ENCODE measurements at places on chromosomes 3 and 15.

GRCh38 chr15:88989578-88989977, 76.4 kb upstream of the MFGE8 start:
- no peak for DNase-seq

DNA sequence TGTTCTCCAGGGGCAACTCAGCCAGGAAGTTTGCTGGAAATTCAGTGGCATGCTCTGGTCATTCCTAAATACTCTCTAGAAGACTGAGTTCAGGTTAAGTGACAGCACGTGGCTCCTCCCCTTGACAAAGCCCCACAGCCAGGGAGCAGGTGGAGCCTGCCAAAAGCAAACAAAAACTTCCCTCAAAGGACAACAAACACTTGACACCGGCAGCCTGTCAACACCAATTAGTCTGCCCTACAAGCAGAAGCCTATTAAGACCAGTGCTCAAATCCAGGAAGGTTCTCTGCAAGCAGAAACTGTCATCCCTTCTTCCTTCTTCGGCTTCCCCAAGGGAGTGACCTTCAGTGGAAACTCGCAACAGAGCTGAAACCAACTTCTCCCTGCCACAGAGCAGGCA, 5.0 kb downstream of the MEX3B start:
- no peak for DNase-seq

DNA sequence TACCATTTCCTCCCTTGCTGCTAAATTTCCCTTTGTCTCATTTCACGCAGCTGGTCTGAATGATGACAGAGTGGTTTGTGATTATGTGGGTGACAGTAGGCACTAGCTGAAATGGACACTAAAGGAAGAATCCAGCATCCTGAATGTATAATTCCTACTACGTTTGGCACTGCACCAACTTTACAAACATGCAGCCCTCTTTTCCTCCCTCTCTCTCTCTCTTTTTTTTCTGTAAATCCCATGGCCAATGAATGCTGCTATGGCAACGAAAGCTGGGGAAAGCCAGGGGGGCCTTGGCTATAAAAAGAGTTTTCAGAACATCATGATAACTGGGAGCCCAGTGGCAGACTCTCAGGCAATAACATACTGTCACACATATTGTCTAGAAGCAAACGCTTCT, 367.2 kb upstream of the AGTR1 start:
- no peak for DNase-seq

DNA sequence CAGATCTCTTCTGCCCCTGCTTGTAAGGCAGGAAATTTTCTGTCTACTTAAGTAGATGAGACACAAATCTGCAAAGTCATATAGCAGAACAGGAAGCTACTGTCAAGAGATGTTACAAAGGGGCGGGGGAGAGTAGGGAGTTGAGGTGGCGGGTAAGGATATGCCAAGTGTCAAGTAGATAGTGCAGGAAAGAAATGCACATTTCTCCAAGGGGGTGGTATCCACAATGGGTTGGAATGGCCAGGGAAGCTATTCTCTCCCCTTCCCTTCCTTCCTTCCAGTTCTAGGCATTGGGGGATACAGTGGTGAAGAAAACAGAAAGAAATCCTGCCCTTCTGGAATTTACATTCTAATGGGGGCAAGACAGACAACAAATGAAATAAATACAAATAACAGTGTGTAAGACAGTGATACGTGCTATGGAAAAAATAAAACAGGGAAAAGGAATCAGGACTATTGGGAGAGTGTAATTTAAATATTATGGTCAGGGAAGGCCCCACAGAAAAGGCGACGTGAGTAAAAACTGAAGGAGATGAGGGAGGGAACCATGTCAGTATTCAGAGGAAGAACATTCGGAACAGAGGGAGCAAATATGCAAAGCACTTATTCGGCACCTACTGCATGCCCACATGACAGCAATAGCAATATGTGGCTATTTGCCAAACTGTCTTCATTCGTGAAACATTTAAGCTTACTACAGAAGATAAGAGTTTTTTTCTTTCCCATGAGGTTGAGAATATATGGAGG, 42.8 kb upstream of the RNU6-1 start:
- DNase-seq: no peak

DNA sequence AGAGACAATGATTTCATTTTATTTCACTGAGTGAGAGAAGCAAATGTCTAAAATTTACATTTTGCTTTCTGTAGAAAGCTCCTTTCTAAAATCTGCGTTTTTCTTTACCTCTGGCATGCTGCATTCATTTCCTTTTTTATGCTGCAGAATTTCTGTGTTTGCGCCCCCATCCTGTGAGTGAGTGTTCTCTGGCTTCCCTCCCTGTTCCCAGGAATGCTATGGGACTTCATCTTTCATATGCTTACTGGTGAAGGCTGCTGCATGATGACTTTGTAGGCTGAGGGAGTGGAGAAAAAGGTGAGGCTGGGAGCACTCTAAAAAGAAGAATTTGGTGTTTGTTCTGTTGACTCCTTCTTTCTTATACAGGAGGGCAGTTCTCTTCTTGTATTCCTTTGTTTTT, 7.7 kb upstream of the TMC3 start:
- DNase-seq: no peak

DNA sequence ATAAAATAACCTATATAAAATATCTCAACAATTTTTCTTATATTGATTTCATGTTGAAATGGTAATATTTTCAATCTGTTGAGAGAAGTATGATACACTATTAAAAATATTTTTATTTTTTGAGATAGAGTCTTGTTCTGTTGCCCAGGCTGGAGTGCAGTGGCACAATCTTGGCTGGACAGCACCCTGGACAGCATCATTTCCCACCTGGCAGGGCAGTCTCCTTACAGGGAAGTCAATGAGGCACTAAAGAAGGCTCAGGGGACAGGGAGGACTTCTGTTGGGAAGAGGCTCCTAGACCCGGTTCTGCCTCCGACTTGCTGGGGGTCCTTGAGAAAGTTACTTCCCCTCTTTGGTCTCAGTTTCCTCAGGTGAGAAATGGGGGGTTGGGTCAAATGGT, 9.4 kb downstream of the GOLGA6L2 start:
- DNase-seq: no peak

DNA sequence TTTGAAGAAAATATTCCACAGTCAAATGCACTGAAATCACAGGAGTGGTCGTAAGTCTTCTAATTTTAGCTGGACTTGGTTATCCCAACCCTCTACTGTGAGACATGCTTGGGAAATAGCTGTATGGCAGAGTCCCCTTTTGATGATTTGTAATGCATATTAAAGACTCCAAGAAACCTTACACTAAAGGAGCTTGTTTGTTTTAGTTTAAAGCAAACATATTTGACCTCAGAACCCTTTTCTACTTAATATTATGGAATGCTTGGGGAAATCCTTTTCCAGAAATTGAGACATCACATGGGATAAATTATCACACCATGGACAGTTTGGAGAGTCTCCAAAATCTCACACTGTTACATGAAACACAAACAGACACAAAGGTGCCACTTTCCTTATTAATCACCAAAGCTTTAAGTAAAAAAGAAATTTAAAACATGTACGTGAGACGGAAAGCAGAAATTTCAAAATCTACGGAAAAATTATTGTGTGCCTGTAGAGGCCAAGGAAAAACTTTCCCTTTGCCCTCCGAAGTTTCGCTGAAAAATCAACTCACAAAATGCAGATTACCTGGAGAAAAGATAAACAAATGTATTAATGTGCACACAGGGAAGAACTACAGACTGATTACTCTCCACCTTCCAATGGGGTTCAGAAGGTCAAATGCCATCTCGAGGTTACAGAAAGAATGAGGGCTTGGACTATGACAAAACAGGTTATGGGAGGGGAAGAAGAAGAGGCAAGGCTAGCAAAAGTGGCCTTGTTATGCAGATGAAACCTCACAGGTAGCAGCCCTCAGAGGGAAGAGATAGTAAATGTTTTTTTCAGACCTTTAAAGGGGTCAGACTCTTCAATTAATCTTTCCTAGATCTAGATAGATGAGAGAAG, 7.0 kb upstream of the CPB1 start:
- no peak for DNase-seq

- no peak for DNase-seq
Measured at GRCh38 chr3:104911376-104911775, 455.3 kb upstream of the ALCAM start.

DNA sequence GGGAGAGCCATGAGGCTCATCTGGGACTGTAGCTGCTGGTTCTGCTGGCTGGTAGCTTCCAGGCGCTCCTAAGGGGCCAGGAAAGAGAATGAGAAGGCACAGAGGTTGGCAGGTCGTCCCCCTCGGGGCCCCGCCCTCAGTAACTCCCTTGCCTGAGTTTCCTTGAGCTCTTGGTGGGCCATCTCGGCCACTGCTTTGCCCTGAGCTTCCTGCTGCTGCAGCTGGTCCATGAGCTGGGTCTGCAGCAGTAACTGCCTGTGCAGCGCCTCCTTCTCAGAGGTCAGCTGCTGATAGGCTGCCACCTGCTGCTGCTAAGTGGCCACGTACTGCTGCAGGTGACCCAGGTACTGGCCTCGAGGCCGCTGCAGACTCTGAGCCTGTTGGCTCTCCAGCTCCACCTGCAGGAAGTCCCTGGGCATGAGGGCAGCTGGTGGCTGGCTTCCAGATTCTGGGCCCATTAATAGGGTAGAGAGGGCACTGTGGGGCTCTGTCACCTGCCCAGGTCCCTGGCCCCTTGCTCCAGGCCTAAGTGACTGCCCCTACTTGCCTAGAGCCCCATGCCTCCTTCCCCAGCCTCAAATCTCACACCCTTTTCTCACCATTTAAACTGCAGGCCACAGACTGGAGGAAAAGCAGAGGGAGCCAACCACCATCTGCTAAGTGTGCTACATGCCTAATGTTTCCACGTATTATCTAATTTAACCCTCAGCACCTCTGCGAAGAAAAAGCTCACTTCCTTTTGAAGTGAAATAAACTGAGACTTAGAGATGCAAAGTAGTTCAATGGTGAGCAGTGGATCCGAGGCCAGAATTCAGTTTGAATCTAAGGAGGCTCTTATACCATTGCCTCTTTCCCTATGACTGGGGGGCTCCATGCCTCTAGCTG, 10.8 kb upstream of the VPS33B start:
- DNase-seq: no peak
